ENCODE measurements at places on chromosomes 6 and 20.

DNA sequence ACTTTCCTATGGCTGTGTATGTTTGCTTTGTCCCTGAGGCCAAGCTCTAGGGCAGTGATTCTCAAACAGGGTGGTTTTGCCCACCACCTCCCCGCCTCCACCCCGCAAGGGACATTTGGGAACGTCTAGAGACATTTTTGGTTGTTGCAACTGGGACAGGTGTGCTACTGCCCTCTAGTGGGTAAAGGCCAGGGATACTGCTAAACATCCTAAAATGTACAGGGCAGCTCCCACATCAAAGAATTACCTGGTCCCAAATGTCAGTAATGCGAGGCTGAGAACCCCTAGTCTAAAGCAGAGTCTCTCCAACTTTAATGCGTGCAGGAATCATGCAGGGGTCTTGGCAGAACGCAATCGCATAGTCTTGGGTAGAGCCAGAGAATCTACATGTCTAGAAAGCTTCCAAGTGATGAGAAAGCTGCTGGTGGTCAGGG, 5.1 kb downstream of the KCNS1 start:
- DNase-seq = peak; percentile 68

- peak; percentile 30 for DNase-seq
Measured at GRCh38 chr6:105482227-105482844, 79.5 kb upstream of the PREP start.

- no peak for DNase-seq
Measured at GRCh38 chr6:93789532-93789931, 370.2 kb upstream of the EPHA7 start.

GRCh38 chr6:142407685-142408273, 106.0 kb downstream of the ADGRG6 start:
- DNase-seq = no peak

GRCh38 chr6:129184808-129185366, 301.9 kb downstream of the LAMA2 start:
- DNase-seq = peak; percentile 56
